Suppressor macrophage treated with lipopolysaccharide for 4 hours (primary cell): ENCODE measurements at places on chromosomes 11 and 22.
A peak's percentile ranks its signal among the peaks of the same experiment; 100 is the strongest.

DNA sequence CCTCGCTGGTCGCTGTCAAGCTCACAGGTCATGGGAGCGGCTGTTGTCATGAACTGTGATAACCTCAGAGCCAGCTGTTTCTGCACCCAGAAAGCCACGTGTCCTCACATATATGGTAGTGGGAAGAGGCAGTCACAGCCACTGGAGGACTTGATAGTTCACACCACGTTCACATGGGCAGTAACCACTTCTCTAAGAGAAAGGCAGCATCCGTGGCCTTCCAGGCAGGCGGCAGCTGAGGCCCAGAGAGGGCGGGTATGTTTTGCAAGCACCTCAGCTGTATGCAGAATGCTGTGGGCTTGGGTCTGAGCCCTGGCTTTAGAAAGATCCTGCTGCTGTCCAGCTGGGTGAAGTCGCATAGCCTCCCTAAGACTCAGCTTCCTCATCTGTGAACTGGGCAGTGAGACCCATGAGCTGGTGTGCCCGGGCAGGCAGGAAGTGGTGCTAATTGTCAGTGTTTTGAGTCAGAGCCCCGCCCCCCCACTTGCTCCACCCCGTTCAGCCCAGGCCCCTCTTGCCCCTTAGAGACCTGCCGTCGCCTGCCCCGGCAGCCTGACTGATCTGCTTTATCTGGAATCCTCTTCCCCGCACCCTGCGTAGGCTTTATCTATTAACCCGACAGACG, 13.3 kb downstream of the TTC38 start:
- no peak for DNase-seq

DNA sequence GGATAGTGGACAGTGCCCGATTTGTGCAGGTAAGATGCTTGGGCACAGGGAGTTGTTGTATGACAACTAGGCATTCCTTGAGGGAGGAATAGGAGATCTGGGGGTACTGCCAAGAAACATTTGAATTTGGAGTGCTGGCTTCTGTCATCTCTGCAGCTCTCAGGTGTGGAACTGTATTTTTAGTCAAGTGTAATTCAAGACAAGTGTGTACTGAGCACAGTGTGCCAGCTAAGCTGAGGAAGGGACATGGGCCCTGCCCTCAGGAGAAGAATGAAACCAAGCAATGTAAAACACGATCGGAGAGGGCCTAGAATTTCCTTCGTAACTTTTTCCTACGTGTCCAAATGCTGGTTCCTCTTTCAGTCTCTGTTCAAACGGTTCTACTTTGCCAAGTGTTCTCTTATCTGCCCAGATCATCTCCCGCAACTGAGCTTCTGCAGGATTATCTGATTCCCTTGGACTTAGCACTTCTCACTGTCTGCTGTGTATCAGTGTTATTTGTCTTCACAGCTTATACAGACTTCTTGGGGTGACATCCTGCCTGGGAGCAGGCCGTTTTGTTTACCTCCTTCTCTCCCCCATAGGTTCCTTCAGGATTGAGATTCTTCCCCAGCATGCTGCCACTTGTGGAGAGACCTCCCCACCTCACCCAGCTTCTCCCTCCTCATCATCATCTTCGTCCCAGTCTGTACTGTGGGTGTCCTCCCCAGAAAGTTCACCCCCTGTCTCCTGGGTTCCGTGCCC, 27.6 kb downstream of the ART5 start:
- peak; percentile 78 for DNase-seq

DNA sequence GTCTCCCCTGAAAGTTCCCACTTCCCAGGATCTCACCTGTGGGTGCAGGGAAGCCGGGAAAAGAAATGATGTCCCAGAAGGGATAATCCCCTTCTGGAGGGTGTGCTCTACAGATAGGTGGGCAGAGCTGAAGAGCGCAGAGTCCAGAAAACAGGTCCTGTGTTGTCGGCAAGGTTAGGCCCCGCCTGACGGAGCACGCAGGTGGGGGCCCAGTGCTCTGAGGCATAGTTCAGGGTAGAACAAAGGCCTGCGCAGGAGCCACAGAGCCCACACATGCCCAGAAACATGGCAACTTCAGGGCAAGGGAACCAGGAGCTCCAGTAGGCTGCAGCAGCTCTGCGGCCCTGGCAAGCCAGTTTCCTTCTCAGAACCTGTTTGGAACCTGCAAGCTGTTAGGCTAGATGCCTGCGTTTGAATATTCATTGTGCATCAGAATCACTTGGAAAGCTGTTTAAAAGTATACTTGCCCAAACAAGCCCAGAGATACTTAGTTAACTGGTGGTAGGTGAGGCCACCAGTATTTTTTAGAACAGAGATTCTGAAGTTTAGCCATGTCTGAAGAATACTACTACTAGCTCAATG, 386.6 kb downstream of the BUD13 start:
- no peak for DNase-seq

- no peak for DNase-seq
Measured at GRCh38 chr11:134984421-134984820, 572.4 kb upstream of the B3GAT1 start.

DNA sequence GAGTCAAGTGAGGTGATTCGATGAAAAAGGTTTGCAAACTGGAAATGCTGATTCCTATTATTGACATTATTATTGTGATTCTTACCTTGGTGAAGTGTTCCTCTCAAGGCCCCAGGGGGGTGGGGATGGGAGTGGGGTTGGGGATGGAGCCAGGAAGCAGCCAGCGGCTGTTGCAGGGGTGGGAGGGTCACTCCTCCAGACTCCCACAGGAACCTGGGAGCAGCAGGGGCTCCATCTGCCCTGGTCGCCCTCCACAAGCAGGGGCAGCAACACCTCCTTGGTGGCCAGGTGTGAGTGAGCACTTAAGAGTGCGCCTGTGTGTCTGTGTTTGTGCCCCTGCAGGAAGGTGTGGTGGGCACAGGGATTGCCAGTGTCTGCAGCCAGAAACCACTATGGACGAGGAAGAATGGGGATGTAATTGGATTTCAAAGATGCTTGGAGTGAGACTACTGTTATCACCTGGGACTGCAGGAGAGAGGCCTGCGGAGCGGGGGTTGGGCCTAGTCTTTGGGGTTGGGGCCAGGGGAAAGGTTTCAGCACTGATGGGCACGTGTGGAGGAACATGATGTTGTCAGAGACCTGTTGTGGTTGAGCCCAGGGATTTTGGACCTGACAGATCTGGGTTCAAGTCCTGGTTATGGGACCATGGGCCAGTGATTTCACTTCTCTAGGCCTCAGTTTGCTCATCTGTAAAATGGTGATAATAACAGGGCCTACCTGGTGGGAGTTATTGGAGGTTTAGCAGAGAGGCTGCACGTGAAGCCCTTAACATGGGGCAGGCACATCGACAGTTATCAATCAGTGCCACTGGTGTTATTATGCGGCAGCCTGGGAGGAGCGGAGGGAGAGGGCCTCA, 3.6 kb upstream of the TP53I11 start:
- no peak for DNase-seq

DNA sequence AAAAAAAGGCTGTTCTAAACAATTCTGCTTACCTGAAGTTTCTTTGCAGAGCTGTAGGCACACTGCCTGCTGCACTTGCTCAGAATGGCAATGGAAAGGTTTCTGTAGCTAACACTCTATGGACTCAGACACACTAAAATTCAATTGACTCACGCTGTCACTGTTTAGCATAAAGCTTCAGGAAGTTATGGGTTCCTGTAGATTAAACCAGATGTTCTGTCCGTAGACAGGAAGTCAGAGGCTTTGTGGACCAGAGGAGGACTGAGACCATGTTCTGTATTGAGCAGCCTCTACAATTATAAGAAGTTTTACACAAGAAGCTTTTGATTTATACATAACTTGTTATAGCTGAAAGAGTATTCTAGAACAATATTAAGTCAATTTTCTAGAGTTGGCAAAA, 70.4 kb downstream of the GLYATL1 start:
- peak; percentile 44 for DNase-seq

- no peak for DNase-seq
Measured at GRCh38 chr22:38921120-38921519, 36.3 kb upstream of the APOBEC3A start.

DNA sequence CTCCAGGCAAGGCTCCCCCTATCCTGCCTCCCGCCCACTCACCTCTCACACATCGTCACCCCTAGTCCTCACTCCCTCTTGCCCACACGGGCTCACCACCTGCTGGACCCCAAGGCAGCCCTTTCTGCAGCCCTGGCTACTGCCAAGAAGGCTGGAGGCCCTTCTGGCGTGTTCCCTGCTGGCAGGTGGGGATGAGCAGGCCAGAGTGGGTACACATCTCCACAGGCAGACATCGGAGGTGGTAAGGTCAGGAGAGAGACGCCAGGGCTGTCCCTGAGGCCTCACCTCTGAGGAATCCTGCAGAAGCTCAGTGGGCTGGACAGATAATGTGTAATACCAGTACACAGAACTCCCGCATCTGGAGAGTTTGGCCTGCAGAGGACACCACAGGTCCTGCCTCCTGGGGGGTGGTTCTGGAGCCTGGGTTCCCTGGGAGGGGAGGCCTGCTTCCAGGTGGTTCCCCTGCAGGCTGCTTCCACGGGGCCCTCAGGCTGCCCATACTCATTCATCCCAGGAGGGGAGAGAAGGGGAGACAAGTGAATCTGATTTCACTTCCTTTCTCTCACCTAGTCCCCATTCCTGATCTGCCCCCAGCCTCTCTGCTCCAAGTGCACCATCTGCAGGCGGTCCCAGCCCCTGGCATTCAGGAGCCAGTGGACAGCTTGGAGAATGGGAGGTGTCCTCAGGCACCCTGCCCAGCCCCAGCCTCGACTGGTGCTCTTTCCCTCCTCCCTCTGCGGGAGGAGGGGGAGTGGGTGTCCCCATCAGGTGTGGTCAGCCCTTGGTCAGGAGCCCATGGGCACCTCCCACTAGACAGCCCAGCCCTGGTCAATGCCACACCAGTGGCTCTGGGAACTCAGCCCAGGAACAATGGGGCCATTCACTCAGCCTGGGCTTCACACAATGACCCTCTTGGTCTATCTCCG, 6.1 kb upstream of the CHST1 start:
- no peak for DNase-seq

- DNase-seq = no peak
Measured at GRCh38 chr22:42443240-42444076, 11.3 kb upstream of the NFAM1 start.

- DNase-seq = no peak
Measured at GRCh38 chr11:116384407-116384806, 388.4 kb downstream of the BUD13 start.

- DNase-seq = no peak
Measured at GRCh38 chr22:33057363-33057995, 702 bp downstream of the SYN3 start.

GRCh38 chr11:88620568-88621130, 283.1 kb upstream of the CTSC start:
- DNase-seq = no peak

GRCh38 chr22:20388200-20388599, 5.8 kb upstream of the ZNF74 start:
- no peak for DNase-seq

GRCh38 chr11:59010708-59011107, 71.4 kb downstream of the GLYATL1 start:
- DNase-seq = peak; percentile 53

GRCh38 chr11:114262681-114263512, 33.3 kb upstream of the NNMT start:
- peak; percentile 32 for DNase-seq

DNA sequence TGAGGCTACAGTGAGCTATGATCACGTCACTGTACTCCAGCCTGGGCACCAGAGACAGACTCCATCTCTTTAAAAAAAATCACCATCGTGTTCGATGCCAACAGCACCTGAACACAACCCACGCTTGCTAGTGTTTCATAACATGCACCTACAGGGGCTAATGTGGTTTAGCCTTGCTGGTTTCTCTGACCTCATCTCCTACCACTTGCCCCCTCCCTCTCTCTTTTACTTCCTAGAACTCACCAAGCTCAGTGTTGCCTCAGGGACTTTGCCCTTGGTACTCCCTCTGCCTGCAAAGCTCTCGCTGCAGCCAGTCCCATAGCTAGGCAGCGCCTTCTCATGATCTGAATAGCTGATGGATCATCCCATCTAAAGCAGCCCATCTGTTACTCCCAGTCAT, 99.8 kb downstream of the FBXO7 start:
- DNase-seq = no peak

- no peak for DNase-seq
Measured at GRCh38 chr11:10617551-10617950, 49.1 kb upstream of the LYVE1 start.

DNA sequence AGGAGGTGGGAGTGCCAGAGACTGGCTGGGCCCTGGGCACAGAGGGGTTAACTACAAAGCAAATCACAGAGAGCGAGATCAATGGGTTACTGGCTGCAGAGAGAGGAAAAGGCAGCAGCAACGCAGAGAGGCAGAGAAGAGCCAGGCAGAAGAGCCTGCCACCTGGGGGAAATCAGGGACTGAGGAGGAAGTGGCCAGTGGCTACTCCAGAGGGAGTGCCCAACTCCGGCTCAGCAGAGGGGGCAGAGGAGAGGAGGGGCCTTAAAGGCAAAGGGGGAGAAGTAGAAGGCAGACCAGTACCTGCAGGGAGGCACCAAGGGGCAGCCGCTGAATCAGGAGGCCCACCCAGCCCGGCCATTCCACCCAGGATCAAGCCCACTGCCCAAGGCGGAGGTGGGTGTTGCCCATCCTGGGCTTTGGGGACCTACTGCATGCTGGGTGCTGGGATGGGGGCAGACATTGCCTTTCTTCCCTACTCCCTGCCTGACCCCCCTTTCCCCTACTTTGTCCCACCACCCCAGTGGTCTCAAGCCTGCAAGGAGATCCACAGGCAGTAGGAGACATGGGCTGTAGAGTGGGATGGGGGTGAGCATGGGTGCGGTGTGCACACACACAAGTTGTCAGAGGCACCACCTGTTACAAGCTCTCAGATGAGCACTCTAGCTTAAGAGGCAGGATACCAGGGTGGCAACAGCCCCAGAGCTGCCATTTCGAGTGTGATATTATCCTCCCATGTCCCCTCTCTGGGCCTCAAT, 926 bp upstream of the GALR3 start:
- no peak for DNase-seq

- no peak for DNase-seq
Measured at GRCh38 chr11:1952806-1953482, 5.8 kb downstream of the MRPL23 start.

- DNase-seq = no peak
Measured at GRCh38 chr11:70743941-70744351, 345.6 kb downstream of the CTTN start.

DNA sequence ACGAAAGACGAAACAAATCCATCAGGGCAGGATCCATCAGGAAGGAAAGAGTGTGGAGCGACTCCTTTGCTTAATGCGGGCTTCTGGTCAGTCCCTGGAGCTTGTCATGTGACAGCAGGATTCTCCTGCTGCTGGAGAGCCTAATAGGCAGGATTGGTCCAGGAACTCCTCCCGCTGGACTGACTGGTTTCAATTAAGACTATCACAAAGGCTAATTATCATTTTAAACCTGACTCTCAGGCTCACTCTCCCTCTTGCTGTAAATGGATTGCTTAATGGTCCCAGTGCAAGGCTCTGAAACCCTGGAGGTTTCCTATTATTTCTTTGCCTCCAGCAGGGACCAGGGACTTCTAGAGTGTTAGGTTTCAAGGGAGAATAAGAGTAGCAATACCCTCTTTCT, 493.8 kb downstream of the NTM start:
- DNase-seq = no peak

GRCh38 chr11:94796863-94797262, 28.7 kb downstream of the AMOTL1 start:
- DNase-seq = no peak
